Activated CD4-positive, alpha-beta T cell treated with anti-CD3 and anti-CD28 coated beads, Interleukin-2, amount 50 U/mL, for 4 hours (primary cell): ENCODE measurements at places on chromosomes 3 and 15.

- DNase-seq, result no peak
Measured at GRCh38 chr15:37028625-37029296, 71.6 kb downstream of the MEIS2 start.

DNA sequence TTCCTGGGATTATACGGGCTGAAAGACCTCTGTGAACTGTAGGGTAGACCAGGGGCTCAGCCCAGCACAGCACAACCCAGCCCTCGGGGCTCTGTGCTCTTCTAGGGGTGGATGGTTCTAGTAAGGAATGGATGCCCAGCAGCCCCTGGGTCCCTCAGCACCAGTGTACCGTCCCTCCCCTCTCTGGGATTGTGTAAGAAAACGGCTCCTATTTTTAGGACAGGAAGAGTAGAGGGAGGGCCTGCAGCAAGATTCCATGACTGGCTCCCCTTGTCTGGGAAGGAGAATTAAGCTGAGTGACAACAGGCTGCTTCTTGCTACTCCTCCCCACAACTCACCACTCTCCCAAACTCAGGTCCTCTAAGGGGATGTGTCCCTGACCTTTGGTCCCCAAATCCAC lies 270.8 kb upstream of the TOPAZ1 start:
- DNase-seq, result no peak

DNA sequence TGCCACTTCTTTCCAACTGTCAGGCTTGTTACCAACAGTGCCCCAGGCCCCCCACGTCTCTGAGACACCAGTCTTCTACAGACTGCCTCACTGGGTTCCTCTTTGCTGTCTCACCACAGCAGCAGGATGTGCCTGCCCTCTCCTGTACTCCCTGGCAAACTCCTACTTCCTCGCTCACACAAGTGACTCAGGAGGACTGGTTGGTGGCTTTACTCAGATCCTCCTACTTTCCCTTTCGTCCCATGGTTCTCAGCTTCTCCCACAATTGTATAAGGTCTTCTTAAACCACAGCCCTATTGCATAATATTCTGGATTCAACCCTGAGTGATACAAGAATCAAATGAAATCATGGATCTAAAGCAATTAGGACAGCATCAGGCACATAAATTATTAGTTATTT lies 246.6 kb upstream of the PROK2 start:
- no peak for DNase-seq

DNA sequence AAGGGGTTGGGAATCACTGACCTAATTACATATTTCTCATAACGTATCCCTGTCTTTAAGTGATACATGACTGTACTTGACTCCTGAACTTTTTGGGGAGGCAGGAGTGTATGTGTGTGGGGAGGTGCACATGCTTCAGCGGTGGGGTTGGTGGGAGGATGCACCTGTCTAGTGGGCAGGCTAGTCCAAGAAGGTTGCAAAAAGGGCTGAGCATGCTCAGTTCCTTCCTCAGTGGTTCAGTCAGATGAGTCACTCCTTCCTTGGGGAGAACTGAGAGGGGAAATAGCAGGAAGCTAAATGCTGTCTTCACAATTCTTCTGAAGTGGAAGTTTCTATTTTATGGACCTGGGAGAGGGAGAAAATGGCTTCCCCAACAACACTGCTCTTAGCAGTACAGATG lies 24.6 kb upstream of the AP4E1 start:
- DNase-seq, result no peak

DNA sequence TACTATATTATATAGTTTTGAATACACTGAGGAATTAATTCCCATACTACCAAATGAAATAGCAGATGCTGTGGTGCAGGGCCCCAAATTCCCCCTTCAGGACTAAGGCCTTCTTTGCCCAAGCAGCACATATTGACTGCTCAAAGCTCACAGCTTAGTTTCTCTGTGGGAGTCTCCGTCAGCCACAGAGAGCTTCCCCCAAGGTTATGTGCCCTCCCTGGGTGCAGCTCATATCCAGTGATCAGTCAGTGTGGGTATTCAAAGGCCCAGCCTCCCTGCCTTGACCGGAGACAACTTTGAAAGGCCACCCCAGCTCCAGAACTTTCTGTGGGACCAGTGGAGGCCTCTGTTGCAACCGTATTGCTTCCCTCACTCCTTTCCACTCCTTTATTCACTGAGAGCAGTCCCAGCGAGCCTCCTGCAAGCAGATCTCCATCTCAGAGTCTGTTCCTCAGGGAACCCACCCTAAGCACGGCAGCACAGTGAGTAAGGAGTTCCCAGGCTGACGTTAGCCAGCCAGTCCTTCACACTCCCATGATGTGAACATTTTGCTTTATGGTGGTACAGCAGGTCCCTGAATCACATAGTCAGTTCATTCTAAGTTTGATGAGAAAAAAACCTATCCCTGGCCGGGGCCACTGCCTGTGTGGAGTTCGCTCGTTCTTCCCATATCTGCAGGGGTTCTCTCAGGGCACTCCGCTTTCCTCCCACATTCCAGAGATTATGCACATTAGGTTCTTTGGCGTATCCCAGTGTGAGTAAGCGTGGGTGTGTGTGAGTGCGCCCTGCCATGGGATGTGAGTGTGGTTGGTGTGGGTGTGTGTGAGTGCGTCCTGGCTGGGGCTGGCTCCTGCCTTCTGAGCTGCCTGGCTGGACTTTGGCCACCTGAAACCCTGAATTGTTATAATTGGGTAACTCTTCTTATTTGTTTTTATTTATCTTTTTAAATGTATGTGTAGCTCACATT lies 64.4 kb upstream of the PPARG start:
- DNase-seq, result no peak
